NCI-H774 (cell line): ENCODE measurements at places on chromosomes 11 and 22.

GRCh38 chr11:14423633-14424032, 64.7 kb upstream of the RRAS2 start:
- DNase-seq, result no peak

DNA sequence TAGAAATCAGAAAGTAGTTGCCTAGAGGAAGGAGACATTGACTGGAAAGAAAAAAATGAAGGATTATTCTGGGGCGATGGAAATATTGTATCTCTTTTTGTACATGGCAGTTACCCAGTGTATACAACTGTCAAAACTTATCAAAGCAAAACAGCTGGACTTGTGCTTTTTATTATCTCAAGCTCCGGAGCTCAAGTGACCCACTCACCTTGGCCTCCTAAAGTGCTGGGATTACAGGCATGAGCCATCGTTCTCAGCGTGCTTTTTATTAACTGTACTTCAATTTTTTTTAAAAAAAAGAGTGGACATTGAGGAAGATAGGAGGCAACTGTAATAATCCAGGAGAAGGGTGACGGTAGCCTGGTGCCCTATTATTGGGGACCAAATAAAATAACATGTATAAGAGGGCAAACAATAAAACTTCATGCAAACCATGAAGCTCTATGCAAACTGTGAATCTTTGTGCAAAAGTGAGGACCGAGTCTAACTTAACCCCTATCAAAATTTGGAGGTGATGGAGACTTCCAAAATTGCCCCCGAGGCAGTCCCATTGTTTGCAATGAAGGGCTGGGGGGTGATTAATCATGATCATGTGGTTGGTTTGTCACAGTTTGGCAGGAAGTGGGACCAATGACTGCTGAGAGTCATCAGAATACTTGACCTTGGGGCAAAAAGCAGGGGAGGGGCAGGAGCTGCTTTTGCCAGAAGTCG, 23.5 kb downstream of the FZD4 start:
- DNase-seq, result no peak

- DNase-seq, result no peak
Observed at GRCh38 chr22:17748555-17749353, 25.5 kb downstream of the BID start.

DNA sequence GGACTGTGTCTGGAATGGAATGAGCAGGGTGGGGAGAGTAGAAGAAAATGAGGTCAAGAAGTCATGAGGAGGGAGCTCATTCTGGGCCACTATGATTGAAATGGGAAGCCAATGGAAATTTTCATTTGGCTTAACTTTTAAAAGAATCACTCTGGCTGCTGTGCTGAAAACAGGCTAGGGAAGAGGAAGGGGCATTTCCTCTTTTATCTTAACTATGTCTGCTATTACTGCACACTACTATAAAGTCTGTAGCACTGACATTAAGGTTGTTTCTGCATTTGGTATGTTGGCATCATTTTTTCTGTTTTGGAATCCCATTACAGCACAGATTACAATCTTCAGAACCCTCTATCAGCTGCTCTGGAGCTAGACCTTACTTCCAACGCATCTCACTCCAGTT, 8.2 kb downstream of the PATL1 start:
- DNase-seq, result no peak

- DNase-seq, result no peak
Observed at GRCh38 chr11:131969261-131969660, 598.8 kb downstream of the NTM start.

GRCh38 chr11:64245797-64246620, 734 bp downstream of the PPP1R14B start:
- peak; percentile 21 for DNase-seq

DNA sequence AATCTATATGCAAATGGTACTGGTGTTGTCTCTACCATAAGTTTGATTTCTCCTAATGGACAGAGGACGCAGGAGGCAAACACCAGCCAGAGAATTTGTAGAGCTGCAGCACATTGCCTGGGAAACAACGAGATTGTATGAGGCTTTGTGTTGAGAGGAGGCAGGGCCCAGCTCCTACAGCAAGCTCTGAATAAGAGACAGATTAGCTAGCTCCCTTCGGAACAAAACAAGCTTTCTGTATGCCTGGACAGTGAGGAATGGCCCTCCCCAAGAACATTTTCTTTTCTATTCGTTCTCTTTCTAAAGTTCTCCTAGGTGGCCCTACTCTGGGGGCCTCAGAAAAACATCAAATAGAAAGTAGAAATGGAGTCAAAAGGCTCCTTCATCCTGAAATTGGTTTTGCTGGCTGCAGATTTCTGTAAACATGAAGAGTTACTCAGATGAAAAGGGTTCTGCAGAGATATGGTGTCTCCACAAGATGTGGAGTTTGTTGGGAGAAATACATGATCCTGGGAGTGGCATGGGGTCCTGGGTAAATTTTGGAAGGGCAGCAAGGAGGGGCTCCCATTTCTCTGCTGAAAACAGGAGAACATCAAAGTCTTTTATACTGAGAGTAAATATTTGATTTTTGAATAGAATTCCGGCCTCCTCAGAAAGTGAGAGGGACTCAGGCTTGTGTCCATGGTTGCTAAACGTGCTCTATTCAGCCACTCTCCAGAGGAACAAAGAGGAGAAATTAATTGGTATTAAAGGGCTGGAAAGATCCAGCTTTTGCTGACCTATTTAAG, 6.8 kb upstream of the HEPACAM start:
- DNase-seq, result no peak

DNA sequence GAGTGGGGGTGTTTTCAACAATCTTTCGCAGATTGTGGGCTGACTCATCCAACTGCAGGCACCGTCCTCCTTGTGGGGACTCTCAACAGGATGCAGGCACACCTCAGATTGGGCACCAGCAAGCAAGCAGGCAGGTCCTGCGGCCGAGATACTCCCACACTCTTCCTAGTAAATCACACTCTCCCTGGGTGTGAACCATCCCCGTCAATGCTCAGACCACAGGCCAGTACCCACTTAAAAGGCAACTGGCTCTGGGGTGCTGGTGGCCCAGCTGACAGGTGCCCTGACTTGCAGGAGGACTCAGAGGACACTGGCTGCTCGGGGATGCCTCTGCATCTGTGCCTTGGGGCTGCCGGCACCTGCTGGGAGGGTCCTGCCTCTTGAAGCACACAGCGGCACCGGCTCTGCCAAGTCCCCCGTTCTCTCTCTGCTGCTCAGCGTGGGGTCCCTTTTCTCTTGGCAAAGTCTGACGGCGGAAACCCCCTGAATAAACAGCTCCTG, 282.5 kb downstream of the CTTN start:
- no peak for DNase-seq
